ENCODE measurements at places on chromosomes 5 and 9.

DNA sequence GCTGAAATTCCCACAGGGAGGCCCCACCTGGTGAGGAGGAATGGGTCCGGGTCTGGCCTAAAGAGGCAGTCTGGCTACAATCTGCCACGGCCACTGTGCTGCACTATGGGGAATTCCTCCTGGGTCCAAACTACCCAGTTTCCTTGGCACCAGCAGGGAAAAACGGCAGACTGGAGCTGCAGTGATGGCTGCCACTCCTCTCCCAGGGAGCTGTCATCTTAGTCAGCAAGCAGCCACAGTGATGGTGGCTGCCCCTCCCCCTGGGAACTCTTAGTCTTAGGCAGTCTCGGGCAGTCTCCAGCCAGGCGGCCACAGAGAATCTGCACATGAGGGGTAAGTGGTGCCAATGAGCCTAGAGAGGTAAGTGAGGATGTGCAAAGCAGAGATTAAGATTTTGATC is 205.8 kb downstream of the TMEM38B start:
- DNase-seq, result no peak
- H3K4me1 ChIP-seq, result no peaks in the 10 kb centered on the region
- H3K27me3 ChIP-seq, result peaks cover 22% of the 10 kb centered on the region
- no peak overlapping the region for H3K27ac ChIP-seq

DNA sequence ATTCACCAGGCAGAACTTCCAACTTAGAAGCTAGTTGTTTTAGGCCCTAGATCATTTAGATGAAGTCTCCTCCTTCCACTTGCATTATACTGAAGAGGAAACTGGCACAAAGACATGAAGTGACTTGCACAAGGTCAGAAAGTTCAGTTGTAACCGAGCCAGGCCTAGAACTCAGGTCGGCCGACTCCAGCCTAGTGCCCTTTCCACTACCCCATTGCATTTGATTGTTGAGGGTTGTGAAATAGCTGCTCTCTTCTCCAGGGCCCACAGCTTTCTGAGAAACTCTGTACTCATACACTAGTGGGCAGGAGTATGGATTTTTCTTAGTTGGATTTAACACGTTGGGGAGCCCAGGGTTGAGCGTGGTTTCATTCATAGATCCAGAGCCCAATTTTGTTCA is 5.6 kb downstream of the ZNF462 start:
- DNase-seq, result no peak
- H3K36me3 ChIP-seq, result no peaks in the 10 kb centered on the region
- H3K27me3 ChIP-seq, result peaks cover 23% of the 10 kb centered on the region
- H3K27ac ChIP-seq, result no peak overlapping the region
- no peaks in the 10 kb centered on the region for H3K4me1 ChIP-seq
- H3K4me3 ChIP-seq, result no peak overlapping the region

GRCh38 chr9:100437860-100438805 is 11.2 kb downstream of the MSANTD3 start:
- H3K4me3 ChIP-seq, result no peak overlapping the region
- no peaks in the 10 kb centered on the region for H3K36me3 ChIP-seq
- H3K27me3 ChIP-seq, result no peaks in the 10 kb centered on the region

GRCh38 chr5:51652980-51653379 is 269.7 kb downstream of the ISL1 start:
- no peaks in the 10 kb centered on the region for H3K36me3 ChIP-seq
- DNase-seq, result no peak
- H3K27ac ChIP-seq, result no peak overlapping the region
- no peak overlapping the region for H3K4me3 ChIP-seq
- H3K27me3 ChIP-seq, result no peaks in the 10 kb centered on the region

DNA sequence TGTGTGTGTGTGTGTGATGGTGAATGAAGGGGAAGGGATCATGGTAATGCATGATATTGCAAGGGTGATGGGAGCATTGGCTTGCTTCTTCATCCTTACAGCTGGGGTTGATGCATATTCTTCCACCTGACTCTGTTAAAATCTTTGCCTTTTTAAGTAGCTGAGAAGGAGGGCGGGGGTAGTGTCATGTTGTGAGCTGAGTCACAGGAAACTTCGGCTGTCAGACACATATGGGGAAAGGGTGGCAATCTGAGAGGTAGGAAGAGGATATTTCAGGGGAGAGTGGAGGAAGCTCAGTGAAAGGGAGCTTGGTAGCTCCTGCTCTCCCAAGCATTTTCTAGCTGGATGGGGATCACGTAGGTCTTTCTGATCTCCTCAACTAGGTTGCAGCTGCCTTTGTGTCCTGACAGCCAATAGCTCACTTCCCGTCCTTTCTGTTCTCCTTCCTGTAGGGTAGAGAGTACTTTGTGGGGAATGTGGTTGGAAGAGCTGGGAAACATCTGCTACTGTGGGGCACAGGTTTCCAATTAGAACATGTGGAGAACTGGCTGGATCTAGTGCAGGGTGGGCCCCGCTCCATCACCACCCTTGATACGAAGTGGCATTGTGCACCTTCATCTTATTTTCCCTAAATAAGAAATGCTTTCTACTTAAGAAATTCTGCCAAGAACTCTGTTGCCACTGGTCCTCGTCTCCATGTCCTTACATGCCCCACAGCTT is 18.1 kb upstream of the CLK4 start:
- H3K27ac ChIP-seq, result no peak overlapping the region
- DNase-seq, result no peak
- no peaks in the 10 kb centered on the region for H3K4me1 ChIP-seq
- H3K36me3 ChIP-seq, result no peaks in the 10 kb centered on the region
- no peaks in the 10 kb centered on the region for H3K27me3 ChIP-seq

- H3K36me3 ChIP-seq, result no peaks in the 10 kb centered on the region
- DNase-seq, result no peak
- H3K27ac ChIP-seq, result no peak overlapping the region
- no peaks in the 10 kb centered on the region for H3K27me3 ChIP-seq
- H3K4me3 ChIP-seq, result no peak overlapping the region
- no peaks in the 10 kb centered on the region for H3K4me1 ChIP-seq
Measured at GRCh38 chr9:8331507-8332330, 532.1 kb upstream of the DMAC1 start.

- H3K4me1 ChIP-seq, result no peaks in the 10 kb centered on the region
- no peak for DNase-seq
- peaks cover 2% of the 10 kb centered on the region for H3K27me3 ChIP-seq
- H3K36me3 ChIP-seq, result no peaks in the 10 kb centered on the region
- no peak overlapping the region for H3K27ac ChIP-seq
Measured at GRCh38 chr9:2489838-2490314, 131.7 kb upstream of the VLDLR start.

DNA sequence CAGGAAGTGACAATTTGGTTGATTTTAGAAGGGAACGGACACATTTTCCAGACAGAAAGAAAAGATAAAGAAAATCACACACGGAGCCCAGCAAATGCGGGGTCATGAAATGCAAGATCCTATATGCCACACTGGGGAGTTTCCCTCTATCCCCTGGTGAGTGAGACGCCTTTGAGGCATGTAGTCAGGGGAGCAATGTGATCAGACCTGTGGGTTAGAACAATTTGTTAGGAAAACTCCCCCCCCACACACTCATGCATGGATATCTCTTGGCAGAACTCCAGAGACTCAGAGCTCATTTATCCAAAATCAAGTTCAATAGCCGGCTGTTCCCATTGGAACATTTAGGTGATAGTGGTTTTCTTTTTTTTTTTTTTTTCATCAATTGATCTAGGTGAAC is 71.7 kb upstream of the TRIO start:
- no peaks in the 10 kb centered on the region for H3K27me3 ChIP-seq
- no peak overlapping the region for H3K4me3 ChIP-seq
- H3K4me1 ChIP-seq, result no peaks in the 10 kb centered on the region
- DNase-seq, result no peak

- peak overlapping the region; percentile 98 for H3K4me3 ChIP-seq
- peaks cover 58% of the 10 kb centered on the region for H3K4me1 ChIP-seq
Measured at GRCh38 chr5:177432143-177432838, 5.8 kb downstream of the GRK6 start.

GRCh38 chr9:133115604-133116345 is 5.3 kb downstream of the RALGDS start:
- peak overlapping the region; percentile 57 for H3K4me3 ChIP-seq
- peak overlapping the region; percentile 87 for H3K27ac ChIP-seq
- H3K36me3 ChIP-seq, result peaks cover 2% of the 10 kb centered on the region
- peak; percentile 80 for DNase-seq
- peaks cover 28% of the 10 kb centered on the region for H3K4me1 ChIP-seq
- no peaks in the 10 kb centered on the region for H3K27me3 ChIP-seq

DNA sequence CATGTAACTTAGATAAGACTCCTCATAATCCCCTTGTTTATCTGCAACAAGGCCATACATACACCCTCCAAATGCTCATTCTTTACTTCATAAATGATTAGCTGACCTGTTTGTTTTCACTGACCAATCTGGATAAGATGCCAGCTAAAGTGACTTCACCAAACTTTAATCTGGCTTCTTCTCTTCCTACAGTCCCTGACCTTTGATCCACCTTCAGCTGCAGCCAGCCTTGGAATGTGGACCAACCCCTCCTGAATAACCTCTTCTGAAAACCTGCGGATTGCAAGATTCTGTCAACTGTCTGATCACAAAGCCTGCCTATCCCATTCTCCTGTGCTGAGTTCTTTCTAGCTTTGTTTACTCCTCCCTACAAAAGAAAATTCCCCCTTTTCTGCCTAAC is 476.8 kb downstream of the LRRC70 start:
- no peaks in the 10 kb centered on the region for H3K36me3 ChIP-seq
- no peak overlapping the region for H3K27ac ChIP-seq
- no peaks in the 10 kb centered on the region for H3K4me1 ChIP-seq

All from T-helper 2 cell treated with Interferon-gamma antibody and Interleukin-4, amounts not matched to agents 5 μg/mL and 100 μg/mL, for 36 hours (primary cell).